GM13976 (cell line): ENCODE measurements at places on chromosomes 7 and 10.
A peak's percentile ranks its signal among the peaks of the same experiment; 100 is the strongest.

DNA sequence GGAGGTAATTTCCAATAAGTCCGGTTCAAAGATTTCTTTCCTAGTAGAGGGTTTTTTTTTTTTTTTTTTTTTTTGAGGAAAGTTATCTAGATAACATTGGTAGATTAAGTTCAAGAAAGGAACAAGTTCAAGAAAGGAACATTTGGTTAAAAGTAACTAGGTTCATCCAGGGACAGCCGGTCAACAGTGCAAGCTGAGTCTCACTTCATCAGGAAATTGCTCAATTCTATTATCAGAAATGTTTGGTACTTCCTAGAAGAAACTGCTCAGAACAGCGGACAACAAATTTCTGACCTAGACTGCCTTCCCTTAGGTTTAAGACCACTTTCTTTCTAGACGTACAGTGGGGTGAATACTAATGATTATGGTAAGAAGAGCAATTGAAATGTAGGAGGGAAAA is 3.7 kb upstream of the IL2RA start:
- no peak for DNase-seq

- DNase-seq: no peak
Observed at GRCh38 chr7:18958627-18959026, 158.8 kb downstream of the TWIST1 start.

DNA sequence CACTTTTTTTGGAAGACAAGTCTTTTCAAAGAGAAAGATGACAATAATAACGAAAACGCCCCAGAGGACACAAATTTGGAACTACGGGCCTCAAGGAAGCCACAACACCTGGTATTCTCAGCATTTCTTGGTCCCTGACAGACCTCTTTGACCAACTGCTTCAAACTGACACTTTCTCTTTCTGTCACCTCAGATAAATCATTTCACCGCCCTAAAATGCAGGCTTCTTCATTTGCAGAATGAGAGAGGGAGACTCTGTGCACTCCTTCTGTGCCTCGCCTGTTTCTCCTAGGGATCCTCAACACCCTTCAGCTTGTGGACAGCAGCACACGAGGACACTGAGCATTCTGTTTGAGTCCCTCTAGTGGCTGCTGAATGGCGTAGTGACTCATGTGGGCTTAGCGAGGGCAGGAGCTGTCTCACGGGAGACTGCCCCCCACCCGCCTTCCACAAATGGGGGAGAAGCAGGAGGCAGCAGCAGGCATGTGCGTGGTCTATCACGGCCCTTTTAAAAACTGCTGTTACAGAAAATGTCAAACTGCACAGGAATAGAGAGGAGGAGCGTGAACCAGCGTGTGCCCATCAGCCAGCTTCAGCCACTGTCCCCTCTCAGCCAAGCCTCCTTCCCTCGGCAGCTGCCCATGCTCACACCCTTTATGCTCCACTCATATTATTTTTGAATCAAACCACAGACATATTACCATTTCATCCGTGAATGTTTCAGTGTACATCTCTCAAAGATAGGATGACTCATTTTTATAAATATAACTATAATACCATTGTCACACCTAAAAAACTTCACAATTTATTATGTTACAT is 41.4 kb downstream of the GSDME start:
- peak; percentile 73 for DNase-seq

DNA sequence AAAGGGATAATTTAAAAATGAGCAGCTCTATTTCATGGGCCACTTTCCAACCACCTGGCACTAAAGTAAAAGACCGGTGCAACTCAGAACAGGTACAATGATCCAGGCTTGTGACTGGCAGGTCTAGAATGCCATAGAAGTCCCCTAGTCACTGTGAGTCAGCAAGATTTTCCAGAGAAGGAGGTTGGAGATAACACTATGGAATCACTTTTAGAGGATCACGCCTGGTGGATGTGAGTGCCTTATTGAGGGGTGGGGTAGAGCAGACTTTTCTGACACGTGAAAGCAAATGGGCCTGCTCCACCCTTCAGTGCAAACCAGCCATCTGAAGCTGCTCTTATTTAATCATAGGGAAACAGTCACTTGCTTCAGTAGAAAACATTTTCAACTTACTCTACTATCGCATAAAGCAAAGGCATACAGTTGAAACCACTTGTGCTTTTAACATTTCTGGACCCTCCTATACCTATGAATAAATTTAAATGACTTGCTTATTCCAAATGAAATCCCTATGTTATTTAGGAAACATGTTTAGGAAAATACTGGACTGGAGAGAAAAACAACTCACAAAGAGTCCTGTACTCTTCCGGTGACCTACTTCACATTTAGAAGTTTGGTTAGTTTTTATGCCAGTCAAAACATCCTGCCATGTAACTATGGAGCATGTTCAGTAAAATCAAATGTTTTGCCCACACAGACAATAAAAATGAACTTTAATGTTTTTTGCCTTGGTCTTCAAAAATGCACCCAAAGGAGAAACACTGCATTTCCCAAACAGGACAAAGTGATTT is 21.5 kb upstream of the AKR1C1 start:
- DNase-seq: no peak

- no peak for DNase-seq
Observed at GRCh38 chr10:76621886-76622620, 1015.6 kb downstream of the KCNMA1 start.

DNA sequence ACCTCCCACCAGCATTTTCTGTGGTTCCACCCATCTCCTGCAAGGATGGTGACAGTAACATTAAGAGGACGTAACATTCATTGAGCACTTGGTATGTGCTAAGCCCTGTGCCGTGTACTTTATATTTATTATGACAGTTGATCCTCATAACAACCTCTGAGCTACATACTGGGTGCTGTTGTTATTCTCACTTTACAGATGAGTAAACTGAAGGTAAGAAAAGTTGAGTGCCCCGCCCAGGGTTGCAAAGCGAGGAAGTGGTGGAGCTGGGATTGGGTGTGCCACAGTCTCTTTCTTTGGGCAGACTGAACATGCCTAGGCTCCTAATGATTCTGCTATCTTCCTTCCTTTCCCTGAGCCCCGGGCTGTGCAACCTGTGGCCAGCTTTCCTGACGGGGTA is 107.4 kb downstream of the SH3PXD2A start:
- no peak for DNase-seq

DNA sequence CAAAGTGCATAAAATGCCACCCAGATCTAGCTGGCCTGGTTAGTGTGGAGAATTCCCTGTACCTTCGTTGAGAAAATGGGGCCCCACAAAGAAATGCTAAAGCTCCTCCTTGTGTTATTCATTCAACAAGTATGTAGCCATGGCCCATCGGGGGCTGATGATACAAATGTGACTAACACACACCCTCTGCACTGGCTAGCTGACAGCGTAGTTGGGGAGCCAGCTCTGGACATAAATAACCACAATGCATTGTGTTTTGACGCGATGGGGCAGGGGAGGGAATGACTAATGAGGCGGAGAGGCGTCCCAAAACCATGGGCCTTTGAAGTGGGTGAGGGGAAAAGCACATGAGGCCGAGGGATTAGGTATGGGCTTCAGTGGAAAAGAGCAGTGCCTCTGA is 28.2 kb upstream of the ASL start:
- no peak for DNase-seq

GRCh38 chr10:22229802-22230157 is 12.0 kb upstream of the EBLN1 start:
- DNase-seq: no peak

GRCh38 chr7:142798451-142799436 is 28.0 kb downstream of the PRSS2 start:
- no peak for DNase-seq

DNA sequence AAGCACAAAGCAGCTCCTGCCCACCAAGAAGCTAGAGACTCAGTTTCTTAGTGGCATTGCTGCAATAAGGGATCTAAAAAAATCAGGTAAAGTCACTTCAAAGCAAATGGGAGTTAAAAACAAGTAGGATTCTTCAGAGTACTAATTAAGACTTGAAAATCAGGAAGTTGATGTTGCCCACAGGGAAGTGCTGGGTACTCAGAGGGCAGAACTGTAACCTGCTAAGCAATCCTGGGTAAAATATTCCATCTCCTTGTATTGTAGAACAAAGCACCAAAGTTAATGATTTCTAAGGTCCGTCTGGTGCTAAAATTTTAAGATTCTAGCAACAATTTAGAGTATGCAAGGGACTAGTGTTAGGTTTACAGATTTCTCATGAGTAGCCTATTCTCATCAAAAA is 8.3 kb downstream of the PEX1 start:
- DNase-seq: no peak

GRCh38 chr10:18650404-18650997 is 886 bp downstream of the NSUN6 start:
- no peak for DNase-seq

DNA sequence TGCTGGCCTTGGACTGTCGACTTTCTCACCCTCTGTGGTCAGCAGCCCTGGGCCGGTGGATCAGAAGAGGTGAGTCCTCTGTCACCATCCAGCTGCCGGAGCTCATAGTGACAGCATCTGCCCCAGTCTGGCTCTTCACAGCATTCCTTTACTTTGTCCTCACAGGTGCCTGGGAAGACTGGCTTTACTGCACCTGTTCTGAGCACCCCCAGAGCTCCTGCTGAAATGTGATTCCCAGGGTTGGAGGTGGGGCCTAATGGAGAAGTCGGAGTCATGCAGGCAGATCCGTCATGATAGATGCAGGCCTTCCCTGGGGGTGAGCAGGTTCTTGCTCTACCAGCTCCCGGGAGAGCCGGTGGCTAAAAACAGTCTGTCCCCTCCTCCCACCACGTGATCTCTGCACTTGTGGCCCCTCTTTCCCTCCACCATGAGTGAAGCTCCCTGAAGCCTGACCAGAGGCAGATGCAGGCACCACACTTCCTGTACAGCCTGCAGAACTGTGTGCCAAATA is 171.5 kb downstream of the ZMYND11 start:
- no peak for DNase-seq

DNA sequence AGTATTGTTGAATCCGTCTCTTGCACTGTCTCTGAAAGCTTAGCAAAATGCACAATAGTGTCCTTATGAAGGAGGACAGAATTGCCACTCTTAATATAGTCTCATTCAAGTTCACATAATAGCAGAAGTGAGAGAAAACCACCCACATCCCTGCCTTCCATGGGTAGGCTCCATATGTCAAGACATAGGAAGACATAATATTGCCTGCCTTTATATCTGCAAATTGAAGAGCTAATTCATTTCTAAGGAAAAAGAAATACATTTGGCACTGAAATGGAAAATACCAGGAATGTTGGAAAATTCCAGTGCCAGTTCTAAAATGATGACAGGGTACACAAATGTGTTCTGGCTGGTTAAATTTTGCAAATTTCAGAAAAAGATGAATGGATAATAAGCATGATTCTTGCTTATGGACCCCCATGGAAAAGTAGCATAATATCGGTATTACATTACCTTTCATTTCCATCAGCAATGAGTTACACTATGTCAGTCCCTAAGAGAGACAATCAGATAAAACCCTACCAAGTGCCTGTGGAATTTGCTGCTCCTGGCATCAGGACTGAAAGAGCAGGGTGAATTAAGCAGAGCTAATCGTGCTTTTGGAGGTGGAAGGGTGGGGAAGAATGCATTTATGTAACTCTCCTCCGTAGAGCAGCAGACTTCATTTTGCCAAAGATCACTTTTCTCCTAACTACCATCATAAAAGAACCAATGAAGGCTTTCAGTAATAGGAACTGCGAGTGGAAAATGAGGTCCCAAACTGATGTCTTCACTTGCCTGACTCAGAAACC is 312.6 kb downstream of the FGFR2 start:
- DNase-seq: no peak

GRCh38 chr10:119025776-119026175 is 3.7 kb upstream of the NANOS1 start:
- DNase-seq: no peak

DNA sequence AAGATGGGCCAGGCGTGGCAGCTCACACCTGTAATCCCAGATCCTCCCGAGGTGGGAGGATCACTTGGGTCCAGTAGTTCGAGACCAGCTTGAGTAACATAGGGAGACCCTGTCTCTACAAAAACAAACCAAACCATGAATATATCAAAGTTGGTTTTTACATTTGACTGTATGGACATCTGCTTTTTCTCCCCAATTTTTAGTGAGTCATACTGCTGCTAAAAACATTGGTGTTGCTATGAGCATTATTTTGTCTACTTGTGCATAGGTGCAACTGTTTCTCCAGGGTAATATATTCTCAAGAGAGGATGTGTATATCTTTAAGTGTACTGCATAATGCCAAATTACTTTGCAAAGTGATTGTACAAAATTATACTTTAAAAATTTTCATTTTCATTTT is 769 bp upstream of the TMEM248 start:
- DNase-seq: no peak

- DNase-seq: no peak
Observed at GRCh38 chr7:147014286-147014955, 897.8 kb downstream of the CNTNAP2 start.

DNA sequence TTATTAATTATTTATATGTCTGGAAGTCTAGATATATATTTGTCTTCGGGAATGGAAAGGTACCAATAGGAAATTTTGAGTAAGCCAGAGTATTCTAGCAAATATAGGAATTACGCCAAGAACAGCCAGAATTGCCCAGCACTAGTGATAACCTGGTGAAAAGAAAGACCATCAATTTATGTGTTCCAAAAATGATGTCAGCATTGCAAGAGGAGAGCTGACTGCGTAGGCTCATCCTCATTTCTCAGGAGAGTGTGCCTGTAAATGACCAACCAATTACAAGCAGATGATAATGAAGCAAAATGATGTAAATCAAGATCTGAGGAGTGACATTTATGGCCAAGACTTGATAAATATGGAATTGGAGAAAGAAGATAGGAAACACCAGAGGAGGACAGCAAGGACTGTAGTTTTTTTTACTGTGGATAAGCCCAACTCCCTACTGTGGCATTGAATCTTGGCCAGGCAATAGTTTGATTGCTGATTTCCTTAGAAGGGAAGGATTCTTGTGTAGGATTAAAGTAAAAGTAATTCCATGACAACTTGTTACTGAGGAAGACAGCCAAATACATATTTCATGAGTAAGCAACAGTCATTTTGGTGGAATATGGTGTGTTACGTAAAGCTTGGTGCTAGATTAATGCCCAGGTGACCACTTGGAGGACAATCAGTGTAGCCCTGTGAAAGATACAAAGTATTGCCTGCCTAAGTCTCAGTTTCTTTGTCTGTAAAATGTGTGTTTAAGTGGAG is 590.8 kb downstream of the AUTS2 start:
- DNase-seq: no peak

- no peak for DNase-seq
Observed at GRCh38 chr7:133398506-133398905, 145.6 kb downstream of the EXOC4 start.

DNA sequence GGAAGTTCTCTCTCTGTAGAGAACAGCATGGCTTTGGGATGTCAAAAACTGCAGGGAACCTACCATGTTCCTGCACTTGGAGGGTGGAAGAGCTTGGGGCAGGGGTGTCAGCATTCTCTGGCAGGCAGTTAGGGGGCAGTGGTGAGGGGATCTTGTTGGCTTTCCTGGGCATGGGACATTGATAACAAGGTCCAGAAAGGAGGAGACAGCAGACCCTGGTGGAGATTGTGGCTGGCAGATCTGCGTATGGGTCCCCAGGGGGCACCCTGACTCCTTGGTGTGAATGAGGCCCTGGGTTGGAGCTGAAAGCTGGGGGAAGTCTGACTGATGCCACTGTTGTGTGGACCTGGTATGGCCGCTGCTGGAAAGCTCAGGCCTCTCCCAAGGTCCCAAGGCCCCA is 22.9 kb upstream of the CAMK2B start:
- DNase-seq: peak; percentile 49
